ENCODE measurements at places on chromosomes 4 and X.

DNA sequence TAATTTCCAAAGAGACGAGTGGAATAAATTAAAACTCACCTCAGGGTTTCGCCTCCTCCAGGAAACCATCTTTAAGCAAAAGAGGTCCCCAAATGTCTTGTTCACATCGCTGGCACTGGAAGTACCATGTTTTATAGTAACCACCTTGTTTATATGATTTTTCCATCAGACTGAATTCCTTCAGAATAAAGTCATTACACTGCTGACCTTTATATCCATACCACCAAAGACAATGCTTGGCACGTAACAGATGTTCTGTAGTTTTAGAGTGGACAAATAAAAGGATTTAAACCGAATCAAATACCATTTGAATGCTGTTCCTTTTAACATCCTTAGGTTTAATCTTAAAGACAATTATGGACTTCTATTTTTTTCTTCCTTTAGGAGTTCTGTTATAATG lies 4.7 kb downstream of the NUDT6 start:
- no peak for DNase-seq

DNA sequence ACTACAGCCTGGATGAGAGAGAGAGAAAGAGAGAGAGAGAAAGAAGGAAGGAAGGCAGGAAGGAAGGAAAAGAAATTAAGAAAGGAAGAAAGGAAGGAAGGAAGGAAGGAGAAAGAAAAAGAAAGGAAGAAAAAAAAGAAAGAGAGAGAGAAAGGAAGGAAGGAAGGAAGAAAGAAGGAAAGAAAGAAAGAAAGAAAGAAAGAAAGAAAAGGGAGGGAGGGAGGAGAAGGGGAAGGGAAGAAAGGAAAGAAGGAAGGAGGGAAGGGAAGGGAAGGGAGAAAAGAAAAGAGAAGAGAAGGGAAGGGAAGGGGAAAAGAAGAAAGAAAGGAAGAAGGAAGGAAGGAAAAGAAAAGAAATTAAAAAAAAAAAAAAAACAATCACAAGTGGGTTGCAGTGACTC lies 146.3 kb downstream of the OPHN1 start:
- no peak for DNase-seq

GRCh38 chrX:2931612-2932011 lies 2.5 kb upstream of the ARSD start:
- DNase-seq = no peak

DNA sequence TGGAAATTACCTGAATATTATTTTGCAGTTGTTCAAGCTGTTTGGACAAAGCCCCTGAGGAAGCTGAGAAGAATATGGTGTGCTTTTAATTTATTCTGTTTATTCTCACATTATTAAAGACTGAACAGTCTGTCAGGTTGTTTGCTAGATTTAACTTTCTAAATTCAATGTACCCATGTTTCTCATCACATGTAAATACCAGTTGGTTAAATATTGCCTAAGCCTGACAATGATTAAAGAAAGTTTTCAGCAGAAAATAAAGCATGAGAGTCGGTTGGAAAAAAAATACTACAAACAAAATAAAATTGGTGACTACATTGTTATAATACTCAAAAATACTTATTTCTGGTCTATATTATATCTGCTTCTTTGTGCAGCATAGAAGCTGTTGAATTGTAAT lies 1974.7 kb downstream of the ARAP2 start:
- DNase-seq = no peak

DNA sequence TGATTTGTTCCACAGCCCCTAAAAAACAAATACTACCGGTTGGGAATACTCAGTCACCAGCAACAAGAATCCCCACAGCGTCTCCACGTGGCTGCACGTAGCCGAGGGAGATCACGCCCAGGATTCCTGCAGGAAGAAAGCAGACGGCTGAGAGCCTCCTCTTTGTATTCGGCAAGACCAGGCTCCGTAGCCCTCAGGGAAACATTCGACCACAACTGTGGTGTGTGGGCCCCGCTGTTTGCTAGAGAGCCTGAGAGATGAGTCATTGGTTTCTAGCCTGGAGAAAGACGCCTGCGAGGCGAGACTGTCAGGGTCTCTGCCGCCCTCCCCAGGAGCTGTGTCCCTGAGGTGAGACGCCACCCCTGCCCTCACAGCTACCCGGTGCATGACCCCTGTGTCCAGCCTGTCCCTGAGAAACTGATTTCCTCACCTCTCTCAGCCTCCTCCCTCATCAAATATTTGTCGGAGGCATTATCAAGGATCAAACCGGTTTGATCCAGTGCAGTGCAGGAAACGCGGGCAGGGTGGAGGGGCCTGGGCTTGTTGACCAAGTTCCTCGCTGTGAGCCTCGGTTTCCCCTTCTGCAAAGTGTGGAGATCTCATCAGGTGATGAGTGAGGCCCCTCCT lies 4.7 kb upstream of the S100P start:
- DNase-seq = no peak

DNA sequence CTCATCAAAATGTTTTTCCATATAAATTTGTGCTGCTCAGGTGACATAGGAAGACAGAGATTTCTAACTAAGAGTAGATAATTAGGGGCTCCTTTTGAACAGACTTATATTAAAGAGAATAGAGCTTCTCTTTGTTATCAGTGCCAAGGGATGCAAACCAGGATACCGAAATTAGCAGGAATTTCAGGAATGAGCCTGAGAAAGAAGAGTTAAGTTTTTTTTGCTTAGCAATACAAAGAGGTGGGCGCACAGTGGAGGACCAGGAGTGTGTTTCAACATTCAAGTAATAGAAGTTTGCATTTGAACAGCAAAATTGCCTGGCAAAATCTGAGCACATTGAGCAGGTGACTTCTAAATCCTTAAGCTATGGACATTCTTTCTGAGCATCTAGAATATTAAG lies 541.3 kb downstream of the GBA3 start:
- DNase-seq = no peak

GRCh38 chrX:121781991-121782390 lies 734.6 kb downstream of the GLUD2 start:
- no peak for DNase-seq
